ENCODE measurements at places on chromosomes 13 and 19. TPM values are rescaled to one million over a fixed set of nuclear protein-coding genes. Genes with fewer than 3 reads are reported as not detected.

KLK15 gene
- not detected for total RNA-seq

DNA sequence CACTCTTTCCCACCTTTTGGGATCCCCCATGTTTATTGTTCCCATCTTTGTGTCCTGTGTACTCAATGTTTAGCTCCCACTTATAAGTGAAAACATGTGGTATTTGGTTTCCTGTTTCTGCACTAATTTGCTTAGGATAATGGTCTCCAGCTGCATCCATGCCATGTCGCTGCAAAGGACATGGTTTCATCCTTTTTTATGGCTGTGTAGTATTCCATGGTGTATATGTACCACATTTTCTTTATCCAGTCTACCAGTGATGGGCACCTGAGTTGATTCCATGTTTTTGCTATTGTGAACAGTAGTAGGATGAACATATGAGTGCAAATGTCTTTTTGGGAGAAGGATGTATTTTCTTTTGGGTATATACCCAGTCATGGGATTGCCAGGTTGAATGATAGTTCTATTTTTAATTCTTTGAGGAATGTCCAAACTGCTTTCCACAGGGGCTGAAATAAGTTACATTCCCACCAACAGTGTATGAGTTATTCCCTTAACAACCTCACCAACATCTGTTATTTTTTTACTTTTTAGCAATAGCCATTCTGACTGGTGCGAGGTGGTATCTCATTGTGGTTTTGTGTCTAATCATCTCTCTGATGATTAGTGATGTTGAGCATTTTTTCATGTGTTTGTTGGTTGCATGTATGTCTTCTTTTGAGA lies 55.7 kb upstream of the MEDAG start:
- no peak for DNase-seq

OR7A5 gene
- total RNA-seq = not detected

DNA sequence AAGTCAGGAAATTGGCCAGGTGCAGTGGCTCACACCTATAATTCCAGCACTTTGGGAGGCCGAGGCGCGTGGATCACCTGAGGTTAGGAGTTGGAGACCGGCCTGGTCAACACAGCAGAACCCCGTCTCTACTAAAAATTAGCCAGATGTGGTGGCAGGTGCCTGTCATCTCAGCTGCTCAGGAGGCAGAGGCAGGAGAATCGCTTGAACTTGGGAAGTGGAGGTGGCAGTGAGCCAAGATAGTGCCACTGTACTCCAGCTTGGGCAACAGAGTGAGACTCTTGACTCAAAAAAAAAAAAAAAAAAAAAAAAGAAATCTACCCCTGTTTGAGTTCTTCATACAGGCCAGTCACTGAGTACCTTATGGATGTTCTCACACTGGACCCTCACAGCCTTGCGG lies 42.0 kb downstream of the SLC15A1 start:
- no peak for DNase-seq

- DNase-seq = no peak
Measured at GRCh38 chr13:47121092-47121763, 224.4 kb upstream of the HTR2A start.

- DNase-seq = peak; percentile 47
Measured at GRCh38 chr19:5803752-5804515, 933 bp upstream of the NRTN start.

GRCh38 chr13:31951215-31951678 lies 80.3 kb upstream of the FRY start:
- DNase-seq = peak; percentile 14

DNA sequence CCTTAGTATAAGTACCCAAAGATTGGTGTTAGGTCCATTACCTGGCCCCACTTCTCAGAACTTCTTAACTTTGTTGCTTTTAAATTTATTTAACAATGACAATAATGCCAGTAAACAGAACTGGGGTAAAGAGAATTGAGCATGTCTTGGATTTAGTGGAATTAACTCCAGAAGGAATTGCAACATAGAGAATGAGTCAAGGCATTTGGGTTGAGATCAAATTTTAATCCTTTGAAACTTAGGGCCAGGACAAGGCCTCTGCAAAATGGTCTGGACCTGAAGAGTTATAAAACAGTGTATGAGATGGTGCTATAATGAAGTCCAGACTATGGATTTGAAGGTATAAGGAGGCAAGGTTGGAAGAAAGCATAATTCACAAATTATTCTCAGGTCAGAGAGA lies 1030.4 kb downstream of the SLITRK5 start:
- no peak for DNase-seq

DNA sequence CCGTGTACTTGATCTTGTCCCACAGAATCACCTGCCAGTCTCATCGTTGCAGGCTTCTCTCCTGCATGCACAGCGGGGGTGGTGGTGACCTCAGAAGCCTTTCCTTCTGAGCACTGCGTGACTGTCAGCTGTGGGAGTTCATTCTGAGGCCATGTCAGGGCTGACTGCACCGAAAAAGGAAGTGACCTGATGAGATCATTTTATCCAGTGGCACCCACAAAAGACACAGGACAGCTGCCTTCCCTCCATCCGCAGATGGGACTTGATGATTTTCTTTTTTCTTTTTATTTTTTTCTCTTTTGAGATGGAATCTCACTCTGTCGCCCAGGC lies 89.7 kb downstream of the RAB20 start:
- peak; percentile 39 for DNase-seq

GRCh38 chr13:78102741-78103140 lies 184.1 kb upstream of the EDNRB start:
- DNase-seq = no peak

- DNase-seq = peak; percentile 23
Measured at GRCh38 chr13:84500016-84500415, 617.7 kb upstream of the SLITRK1 start.

DNA sequence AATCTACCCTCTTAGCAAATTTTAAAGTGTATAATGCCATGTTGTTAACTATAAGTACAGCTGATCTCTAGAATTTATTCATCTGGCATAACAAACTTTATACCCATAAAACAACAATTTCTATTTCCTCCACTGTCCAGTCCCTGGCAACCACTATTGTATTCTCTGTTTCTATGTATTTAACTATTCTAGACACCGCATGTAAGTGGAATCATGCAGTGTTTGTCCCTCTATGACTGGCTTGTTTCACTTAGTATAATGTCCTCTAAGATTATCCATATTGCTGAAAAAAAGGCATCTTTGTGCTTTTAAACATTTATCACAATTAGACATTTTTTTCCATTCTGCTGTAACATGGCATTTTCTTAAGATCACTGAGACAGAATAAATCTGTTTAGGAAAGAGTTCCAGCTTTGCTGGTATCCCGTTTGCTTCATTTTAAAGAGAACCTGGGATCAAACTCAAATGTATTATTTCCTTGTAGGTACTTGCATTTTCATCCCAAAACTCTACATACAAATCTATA lies 1191.0 kb downstream of the SLITRK5 start:
- no peak for DNase-seq

VAV1 gene
- not detected for total RNA-seq

- peak; percentile 25 for DNase-seq
Measured at GRCh38 chr13:97911311-97912138, 42.0 kb upstream of the IPO5 start.

- peak; percentile 27 for DNase-seq
Measured at GRCh38 chr19:10655457-10656312, 1.5 kb downstream of the ILF3 start.

GRCh38 chr19:21134934-21135366 lies 6.9 kb upstream of the ZNF431 start:
- DNase-seq = no peak

DNA sequence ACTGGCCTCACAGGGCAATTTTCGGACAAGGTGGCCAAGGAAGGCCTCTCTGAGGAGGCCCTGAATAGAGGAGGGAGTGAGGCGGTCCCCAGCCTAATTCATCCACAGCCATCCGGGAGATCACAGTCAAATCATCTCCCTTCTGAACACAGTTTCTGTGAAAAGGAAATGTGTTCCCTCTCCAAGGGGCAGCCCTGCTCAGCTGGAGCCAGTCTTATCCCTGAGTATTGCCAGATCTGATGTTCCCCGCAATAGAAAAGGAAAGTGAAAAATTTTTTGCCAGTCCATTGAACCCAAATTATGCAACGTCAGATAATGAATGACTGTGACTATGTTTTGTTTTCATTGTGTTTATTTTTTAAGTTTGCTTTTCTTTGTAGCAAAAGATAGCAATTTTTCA lies 125.9 kb downstream of the SIPA1L3 start:
- no peak for DNase-seq

DNA sequence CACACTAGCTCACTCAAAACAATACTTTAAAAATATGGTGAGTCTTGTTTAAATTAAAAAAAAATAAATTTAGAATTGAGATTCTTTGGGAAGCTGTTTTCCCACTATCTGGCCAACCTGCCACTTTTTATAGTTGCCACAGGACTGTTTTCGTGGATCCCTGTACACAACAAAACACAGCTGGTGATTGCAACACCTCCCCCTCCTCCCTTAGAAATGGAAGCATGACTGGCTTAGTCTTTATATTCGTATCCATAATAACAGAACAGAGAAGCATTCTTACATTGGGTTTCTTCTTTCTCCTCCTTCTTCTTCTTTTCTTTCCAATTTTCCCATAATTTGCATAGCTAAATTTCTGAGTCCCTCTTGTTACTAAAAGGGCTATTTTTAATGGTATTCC lies 79.5 kb upstream of the GJB6 start:
- no peak for DNase-seq

DNA sequence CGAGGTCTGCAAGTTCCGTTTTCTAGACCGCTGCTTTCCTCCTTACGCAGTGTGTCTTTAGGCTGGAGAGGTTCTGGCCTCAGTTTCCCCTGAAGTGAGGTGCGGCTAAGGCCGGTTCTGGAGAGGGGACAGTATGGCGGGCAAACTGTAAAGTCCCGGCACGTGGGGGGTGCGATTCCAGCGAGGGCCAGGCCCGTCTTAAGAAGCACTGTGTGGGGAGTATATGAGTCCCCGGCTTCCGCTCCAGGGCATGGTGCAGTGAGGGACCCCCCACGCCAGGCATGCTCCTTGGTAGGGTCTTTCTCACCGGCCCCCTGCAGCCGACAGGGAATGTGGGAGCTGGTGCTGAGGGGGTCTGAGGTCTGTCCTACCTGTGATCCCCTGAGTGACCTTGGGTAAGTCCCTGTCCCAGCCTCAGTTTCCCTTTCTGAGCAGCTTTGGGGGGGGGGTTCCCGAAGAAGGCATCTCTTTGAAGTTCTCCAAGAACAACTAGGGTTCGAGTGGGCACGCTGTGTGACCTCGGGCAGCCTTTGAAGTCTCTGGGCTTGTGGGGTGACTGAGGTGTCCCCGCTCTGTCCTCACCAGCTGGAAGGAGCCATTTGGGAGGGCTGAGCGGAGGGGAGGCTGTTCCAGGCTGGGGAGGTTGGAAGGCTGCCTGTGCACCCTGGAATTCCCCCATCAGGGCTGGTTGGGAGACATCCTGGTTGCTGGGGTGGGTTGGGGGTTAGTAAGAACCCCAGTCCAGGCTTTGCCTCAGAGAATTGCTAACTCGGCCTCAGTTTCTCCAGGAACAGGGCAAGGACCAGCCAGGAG lies 1.5 kb downstream of the NFIC start:
- no peak for DNase-seq

ZNF880 gene
- total RNA-seq = 11.0 TPM

CA11 gene
- 9.5 TPM for total RNA-seq

DNA sequence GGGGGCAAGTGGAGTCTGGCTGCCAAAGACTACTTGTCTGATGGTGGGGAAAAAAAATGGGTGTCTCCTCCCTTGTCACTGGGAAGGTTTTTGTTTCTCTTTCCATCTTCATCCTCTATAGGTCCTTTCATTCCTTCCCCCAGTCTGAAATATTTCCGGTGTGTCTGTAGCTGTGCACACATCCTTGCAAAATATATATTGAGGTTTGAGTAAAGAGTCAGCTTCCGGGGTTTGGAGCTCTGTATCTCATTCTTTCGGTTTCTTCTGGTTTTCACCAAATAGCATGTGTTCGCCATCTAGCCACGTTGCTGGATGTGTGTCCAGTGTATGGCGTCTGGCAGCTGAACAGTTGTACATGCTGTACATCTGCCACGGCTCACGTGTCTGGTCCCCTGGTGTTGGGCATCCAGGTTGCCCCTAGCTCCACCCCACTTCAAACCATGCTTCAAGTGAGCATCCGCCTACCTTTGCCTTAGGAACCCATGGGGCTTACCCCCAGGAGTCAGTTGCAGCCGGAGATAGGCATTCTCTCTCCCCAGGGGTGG lies 142.2 kb downstream of the SIPA1L3 start:
- DNase-seq = no peak

CGB2 gene
- total RNA-seq = 2.9 TPM

- DNase-seq = no peak
Measured at GRCh38 chr13:82658811-82659210, 1223.5 kb downstream of the SLITRK1 start.

GRCh38 chr13:78339927-78340326 lies 263.4 kb downstream of the POU4F1 start:
- DNase-seq = no peak

DNA sequence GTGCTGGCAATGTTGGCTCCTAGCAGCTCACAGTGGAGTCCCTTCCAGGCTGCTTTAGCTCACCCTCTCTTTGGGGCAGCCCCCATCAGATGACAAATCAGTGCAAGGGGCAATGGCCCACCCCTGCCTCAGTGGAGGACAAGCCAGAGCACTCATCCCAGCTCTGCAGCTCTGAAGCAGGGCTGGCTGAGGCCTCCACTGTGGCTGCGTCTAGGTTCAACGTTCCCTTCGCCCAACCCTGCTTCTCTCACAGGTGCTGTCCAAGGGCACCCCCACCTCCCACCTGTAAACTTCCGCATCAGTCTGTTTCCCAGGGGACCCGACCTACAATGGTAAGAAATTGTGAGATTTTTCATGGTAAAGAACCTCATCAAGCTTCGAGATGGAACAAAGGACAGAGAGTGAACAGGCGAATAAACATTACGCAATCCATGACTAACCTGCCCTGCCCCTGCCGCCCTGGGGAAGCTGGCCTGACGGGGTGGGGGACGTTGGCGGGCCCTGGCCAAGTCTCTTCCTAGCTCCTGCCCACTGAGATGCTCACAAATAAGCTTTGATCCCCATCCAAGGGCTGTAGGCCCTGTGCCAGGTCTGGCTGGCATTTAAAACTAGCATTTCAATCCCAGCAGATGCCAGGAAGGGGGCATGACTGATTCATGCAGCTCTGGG lies 40.5 kb downstream of the DZIP1 start:
- peak; percentile 70 for DNase-seq

CEACAM7 gene
- total RNA-seq = not detected

DNA sequence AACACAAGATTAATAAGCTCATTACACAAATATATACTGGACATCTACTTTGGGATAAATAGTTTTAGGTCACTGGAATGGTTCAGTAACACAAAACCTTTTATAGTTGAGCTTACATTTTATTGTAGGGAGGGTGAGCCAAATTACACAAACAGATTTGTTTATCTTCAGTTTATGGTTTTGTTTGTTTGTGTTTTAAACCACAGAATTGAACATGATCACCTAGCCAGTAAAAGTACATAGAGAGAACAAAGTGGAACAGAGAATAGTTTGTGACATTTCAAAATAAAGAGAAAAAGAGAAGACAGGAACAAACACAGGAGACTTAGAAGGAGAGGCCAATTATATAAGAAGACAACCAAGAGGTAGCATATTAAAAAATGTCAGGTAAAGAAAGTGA lies 1930.2 kb upstream of the PCDH20 start:
- no peak for DNase-seq
